ENCODE measurements at places on chromosomes 13 and 19. TPM values are rescaled to one million over a fixed set of nuclear protein-coding genes. Genes with fewer than 3 reads are reported as not detected.
A peak's percentile ranks its signal among the peaks of the same experiment; 100 is the strongest.

MATK gene
- total RNA-seq: 3.3 TPM

AMH gene
- total RNA-seq: 0.93 TPM

ACP7 gene
- total RNA-seq: not detected

DNA sequence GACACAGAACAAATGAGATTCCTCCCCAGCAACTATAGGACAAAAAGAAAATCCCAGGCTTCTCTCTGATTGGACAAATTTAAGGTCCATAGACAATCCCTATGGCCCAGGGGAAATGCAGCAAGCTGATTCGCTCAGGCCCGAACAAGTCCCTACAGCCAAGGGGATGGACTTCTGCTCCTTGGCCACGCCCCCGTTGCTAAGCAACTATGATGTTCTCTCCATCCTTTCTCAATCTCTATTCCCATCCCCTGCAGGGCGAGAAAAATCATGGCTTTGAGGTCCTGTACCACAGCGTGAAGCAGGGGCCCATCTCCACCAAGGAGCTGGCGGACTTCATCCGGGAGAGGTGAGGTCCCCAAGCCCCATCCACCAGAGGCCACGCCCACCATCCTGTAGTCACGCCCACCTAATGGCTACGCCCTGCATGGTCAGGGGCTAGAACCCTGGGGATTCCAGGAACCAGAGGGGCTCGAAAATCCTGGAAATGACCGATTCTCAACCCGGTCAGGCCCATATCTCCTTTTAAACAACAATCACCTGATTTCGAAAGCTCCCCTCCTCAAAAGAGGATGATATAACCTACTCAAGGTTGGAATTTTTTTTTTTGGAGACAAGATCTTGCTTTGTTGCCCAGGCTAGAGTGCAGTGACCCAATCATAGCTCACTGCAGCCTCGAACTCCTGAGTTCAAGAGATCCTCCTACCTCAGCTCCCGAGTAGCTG is 11.4 kb downstream of the FCHO1 start:
- no peak for DNase-seq

- DNase-seq: no peak
These were observed 6.8 kb downstream of the CEACAM1 start for GRCh38 chr19:42521346-42522030.

MEIS3 gene
- 15.9 TPM for total RNA-seq

DNA sequence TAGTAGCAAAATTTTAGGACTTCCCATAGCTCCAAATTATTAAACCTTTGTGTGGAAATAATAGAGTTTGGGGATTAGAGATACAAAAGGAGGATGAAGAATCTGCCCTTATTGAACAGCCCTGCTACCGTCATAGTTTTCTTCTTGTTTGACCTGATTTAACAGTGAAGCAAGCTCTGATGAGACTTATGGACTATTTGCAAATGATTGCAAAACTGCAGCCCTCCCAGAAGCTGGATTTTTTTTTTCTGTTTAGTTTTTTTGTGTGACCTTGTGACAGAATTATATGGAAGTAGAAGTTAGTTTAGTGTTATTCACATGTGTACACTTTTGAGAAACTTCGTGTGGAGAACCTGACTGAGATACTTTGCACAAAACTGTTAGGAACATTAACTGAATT is 267.8 kb downstream of the KCNRG start:
- no peak for DNase-seq

DNA sequence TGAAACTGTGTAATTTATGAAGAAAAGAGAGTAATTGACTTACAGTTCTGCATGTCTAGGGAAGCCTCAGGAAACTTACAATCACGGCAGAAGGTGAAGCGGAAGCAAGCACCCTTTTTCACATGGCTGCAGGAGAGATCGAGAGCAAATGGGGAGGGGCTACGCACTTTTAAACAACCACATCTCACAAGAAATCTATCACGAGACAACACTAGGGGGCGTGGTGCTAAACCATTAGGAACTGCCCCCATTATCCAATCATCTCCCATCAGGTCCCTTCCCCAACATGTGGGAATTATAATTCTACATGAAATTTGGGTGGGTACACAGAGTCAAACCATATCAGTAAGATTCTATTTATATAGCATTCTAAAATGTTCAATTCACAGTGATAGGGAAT is 114.8 kb upstream of the TRPC4 start:
- DNase-seq: no peak

ZNF90 gene
- 1.5 TPM for total RNA-seq

DNA sequence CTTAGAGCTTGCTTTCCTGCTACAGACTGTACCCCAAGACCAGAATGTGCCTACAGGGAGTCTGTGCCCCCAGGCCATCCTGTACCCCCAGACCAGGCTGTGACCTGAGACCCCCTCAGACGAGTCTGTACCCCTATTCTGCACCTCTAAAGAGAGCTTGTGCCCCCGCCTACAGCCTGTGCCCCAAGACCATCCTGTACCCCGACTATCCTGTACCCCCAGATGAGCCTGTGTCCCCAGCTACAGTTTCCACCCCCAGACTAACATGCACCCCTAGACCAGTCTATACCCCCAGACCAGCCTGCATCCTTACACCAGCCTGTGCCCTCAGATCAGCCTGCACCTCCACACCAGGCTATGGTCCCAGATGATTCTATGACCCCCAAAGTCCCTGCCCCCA is 2.0 kb downstream of the CACNG6 start:
- DNase-seq: no peak

ZNF296 gene
- 0.61 TPM for total RNA-seq

DNA sequence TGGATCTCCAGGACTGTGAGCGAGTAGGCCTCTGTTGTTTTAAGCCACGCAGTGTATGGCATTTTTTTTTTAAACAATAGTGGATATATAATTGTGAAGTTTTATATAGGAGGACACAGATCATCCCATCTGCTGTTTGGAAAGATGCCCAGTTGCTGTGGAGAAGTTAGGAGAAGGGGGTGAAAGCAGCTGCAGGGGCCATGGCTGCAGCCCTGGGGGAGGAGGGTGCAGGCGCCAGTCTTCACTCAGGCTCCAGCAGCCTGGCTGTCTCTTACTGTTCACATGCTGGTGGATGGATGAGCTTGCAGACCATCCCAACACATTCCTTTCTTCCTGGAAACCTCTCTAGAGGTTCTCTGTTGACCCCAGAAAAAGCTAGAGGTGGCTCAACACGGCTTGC is 242.3 kb downstream of the TEX29 start:
- DNase-seq: no peak

ENOX1 gene
- 8.2 TPM for total RNA-seq

CHMP2A gene
- total RNA-seq: 116 TPM

PNMA8B gene
- 2.5 TPM for total RNA-seq

DNA sequence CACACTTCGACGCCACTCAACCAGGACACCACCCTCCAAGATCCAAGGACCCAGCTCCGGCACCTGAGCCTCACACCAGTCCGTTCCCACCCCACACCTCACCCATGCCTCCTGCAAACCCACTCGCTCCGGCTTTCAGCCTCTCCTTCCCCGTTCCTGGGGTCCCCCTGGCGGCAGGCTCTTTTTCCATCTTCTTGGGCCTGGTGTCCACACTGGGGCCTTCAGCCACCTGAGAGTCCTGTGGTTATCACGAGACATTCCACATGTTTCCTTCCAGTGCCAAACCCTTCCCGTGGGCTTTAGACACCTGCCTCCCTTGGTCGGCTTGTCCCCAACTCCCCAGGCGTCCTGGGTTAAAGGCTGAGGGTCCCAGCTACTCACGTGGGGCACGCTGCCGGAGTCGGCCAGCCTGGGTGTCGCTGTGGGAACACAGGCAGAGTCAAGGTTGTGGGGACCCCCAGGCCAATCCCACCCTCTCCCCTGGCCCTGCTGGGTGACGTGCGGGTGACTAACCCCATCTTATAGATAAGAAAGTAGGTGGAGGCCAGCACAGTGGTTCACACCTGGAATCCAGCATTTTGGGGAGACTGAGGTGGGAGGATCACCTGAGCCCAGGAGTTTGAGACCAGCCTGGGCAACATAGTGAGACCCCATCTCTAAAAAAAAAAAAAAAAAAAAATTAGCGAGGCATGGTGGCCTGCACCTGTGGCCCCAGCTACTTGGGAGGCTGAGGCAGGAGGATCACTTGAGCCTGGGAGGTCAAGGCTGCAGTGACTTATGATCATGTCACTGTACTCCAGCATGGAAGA is 1.9 kb downstream of the JSRP1 start:
- no peak for DNase-seq

GRCh38 chr13:99724633-99725517 is 223.6 kb downstream of the TM9SF2 start:
- no peak for DNase-seq

TRIM13 gene
- 17.4 TPM for total RNA-seq

SHISA7 gene
- total RNA-seq: not detected

CD22 gene
- total RNA-seq: 1.3 TPM

RHPN2 gene
- total RNA-seq: 2.1 TPM

KBTBD7 gene
- 4.6 TPM for total RNA-seq

ATP7B gene
- 7.1 TPM for total RNA-seq

DNA sequence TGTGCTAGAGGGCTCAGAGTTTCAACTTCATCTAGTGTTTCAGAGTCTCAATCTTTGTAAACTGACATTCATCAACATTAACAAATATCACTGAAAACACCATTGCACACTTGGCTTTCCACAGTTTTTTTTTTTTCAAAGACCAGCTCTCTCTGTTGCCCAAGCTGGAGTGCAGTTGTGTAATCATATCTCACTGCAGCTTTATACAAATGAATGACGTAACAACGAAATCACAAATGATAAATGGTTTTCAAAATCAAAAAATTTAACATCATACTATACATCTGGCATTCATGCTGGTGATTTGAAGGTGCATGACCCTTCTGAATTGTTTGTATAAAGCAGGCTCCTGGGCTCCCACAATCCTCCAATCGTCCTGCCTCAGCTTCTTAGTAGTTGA is 248.0 kb upstream of the TMTC4 start:
- no peak for DNase-seq

HPN gene
- 1.4 TPM for total RNA-seq

DNA sequence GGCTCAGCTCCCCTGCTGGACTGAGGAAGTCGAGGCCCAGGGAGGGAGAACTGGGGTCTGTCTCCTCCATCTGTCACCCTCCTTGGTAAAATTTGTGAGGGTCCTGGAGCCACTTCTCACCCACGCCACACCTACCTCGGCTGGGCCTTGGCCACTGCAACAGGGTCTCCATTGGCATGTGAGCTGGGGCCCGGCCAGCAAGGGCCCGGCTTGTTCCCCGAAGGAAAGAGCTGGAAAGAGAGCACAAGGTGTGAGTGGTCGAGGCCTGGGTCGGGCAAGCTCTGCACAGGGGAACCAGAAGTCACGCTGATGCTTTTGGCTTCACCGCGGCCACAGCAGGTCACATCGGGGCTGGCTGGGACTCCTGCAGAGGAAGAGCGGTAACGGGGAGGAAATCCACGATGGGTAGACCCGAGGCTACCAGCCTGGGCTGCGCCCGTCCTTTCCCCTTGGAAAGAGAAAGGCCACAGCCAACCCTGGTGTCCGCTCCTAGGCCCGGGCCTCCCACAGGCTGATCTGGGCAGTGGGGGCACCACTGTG is 9.0 kb downstream of the NANOS3 start:
- no peak for DNase-seq

CBY2 gene
- total RNA-seq: not detected

DNA sequence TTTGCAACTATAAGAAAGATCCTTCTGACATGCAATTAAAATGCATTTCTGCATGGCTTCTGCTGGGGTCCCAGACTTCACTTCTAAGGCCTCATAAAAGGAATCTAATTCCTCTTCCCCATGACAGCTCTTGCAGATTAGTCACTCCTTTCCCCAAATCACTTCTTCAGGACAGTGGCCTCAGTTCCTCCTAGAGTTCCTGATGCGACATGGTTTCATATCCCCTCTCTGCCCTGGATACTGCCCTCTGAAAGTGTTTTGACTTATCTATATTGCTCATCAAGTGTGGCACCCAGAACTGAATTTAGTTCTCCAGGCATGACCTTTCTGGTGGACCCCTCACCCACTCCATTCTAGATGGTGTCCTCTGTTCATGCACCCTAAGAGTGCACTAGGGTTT is 238.1 kb downstream of the FOXO1 start:
- DNase-seq: no peak

- DNase-seq: peak; percentile 96
These were observed 461 bp upstream of the HSPB6 start for GRCh38 chr19:35757231-35757748.

DNA sequence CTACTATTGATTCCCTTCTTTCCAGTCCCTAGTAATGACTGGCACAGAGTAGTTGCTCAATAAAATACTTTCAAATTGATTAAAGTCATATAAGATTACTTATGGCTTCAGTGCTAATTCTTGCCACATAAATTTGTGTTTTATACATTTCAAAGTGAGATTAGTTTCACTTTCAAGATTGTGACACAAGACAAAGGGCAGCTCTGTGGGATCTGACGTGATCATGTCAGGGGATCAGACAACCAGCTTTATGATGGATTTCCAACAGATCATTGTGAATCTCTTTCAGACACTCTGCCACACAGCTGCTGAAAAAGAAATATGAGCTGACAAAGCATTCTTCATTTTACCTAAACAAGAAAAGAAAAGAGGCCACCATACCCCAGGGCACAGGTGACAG is 73.4 kb upstream of the POMP start:
- no peak for DNase-seq

PTH2 gene
- total RNA-seq: not detected

DNA sequence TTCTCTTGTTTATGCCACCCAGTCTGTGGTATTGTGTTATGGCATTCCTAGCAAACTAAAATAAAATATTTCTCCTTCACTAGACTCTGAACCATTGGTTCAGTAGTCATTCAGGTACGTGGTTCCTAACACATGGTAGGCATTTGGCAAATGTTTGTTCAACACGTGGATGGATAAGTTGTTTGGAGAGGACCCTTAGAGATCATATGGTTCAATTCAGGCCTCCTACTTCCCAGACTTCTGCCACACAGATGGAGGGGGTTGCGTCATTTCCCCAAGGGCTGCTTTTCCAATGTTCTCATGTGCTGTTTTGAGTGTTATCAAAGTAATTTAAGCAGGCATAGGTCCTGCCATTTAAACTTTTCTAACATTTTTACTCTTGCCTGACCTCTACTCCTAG is 6.7 kb downstream of the CXCL17 start:
- no peak for DNase-seq

DNA sequence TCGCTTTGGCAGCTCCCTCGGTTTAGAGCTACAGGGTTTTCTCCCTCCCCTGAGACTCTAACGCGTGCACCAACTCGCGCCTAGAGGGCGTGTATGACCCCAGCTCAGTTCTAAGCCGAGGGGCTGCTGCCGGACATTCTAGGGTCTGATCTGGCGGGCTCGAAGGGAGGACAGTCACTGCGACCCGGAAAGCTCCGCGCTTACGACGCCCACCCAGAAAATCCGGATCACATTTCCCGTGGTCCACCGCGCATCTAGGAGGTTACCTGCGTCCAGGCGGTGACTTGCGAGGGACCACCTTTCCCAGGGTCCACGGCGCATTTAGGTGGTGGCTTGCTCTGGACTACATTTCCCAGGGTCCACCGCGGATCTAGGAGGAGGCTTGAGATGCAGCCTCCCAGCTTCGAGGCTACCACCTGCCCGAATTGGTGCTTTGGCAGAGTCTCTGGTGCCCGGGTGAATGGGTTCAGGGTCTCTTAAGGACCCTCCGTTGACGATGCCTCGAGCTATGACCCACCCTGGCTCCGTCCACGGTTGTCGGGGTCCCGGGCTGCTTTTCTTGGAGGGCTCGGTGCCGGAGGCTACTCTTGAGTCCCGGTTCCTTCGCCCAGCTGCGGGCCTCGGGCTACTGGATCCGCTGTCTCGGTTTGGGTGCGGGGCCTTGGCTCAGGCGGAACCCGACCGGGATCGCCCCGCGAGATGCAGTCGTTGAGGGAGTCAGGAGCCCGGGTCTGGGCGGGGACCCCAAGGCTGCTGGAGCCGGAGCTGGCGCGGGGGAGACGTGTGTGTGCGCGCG is 30.5 kb downstream of the ZNF146 start:
- DNase-seq: no peak

NCAN gene
- total RNA-seq: not detected
